NCI-H446 (cell line): ENCODE measurements at places on chromosomes 16 and 17.

GRCh38 chr17:3514873-3515272 lies 39.1 kb downstream of the ASPA start:
- no peak for DNase-seq

DNA sequence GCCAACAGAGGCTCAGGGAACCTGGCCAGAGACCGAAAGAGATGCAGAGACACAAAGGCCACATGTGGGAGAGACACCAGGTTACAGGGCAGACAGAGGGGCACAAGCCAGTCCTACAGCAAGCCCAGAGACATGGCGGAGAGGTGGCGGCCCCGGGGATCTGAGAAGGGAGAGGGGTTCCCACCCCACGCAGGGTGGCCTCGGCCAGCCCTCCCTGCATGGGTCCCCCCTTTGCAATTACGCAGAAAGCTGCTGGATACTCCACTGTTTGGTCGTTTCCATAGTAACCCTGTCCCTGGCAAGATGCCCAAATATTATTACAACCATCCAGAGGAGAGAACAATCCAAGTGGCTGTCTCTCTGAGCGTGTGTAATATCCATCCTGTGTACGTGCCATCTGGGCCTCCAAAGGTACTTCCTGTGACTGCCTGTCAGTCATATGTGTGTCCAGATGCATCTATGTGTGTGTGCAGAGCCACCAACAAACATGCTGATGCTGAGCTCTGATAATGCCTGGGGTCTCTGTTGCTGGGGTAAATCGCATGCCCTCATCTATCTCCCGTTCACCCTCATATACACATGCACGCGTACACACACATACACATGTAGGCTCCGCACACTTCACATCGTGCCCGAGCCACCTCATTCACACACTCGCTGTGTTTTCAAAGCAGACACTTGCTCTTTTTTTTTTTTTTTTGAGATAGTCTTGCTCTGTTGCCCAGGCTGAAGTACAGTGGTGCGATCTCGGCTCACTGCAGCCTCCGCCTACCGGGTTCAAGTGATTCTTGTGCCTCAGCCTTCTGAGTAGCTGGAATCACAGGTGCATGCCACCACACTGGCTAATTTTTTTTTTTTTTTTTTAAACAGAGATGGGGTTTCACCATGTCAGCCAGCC lies 5.5 kb downstream of the PCGF2 start:
- DNase-seq, result peak; percentile 91

- no peak for DNase-seq
Measured at GRCh38 chr17:77542011-77542410, 401.2 kb downstream of the SEC14L1 start.

DNA sequence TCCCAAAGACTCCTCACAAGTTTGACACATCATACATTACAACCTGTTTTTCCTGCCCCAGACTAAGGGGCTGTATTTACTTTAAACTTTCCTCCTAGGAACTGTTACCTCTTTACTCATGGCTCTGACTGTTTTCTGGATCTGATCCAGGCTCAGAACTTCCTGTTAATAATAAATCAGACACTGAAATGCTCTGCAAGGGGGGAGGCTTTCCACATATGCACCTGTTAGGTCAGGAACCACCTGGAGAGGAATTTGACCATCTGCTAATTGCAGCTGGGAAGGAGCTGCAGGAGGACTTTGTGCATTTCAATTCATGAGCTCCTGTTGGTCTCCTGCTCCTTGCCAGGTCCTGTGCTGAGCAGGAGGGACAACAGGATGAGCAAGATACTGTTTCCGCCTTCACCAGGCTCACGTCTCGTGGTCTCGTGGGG lies 476.9 kb upstream of the CDH5 start:
- DNase-seq, result no peak

GRCh38 chr16:65314627-65315008 lies 192.8 kb upstream of the CDH11 start:
- no peak for DNase-seq

GRCh38 chr16:49369651-49370611 lies 3.7 kb upstream of the C16orf78 start:
- no peak for DNase-seq

GRCh38 chr17:67751101-67752074 lies 33.7 kb downstream of the NOL11 start:
- peak; percentile 39 for DNase-seq

- DNase-seq, result no peak
Measured at GRCh38 chr17:50797135-50797810, 30.0 kb upstream of the ANKRD40CL start.

DNA sequence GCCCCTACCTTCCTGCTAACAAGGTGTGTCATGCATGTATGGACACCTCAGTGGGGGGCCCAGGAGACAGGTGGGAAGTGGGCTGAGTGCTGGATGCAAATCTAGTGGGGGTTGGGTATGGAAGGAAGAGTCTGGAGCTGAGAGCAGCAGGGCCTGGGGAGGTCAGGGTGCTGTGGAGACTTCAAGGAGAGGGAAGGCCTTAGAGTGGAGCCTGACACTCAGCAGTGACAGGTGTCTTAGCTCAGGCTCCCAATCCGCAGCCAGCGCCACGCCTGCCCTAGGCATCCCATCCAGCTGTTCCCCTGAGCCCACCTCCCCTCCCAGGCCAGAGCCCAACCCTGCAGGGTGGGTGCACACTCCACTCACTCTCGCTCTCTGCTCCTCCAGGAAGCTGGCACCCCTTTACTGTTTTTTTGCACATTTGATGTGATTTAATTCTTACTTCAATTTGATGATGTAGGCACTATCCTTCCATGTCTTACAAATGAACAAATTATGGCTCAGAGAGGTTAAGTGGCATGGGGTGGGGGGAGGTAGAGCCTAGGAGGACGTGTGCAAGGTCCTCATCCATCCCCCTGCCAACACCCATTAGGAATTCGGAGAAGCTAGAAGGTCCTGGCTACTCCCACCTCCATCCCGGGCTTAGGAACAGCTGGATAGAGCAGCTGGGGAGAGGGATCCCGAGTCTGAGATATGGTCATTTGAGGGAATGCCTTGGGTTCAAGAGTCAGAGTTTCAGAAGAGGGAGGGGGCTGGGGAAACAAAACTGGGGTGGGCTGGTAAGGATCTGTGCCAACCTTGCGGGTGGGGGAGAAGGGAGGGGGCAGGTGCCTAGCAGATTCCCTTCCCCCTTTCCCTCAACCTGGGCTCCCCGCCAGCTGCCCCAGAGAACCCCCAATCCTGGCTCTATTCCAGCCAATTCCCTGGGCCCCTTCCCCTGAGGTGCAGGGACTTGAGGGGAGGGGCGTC lies 2.1 kb downstream of the FAM171A2 start:
- DNase-seq, result peak; percentile 7

DNA sequence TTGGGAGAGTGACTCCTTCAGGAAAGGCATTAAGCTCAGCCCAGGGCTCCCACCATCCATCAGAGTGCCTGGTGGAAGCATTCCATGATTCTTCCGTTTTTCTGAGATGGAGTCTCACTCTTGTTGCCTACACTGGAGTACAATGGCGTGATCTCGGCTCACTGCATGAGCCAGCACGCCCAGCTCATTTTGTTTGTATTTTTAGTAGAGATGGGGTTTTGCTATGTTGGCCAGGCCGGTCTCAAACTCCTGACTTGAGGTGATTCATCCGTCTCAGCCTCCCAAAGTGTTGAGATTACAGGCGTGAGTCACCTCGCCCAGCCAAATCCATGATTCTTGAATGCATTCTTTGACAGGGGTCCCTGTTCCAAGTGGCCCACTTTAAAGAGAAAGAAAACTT lies 23.1 kb downstream of the MIS12 start:
- no peak for DNase-seq

DNA sequence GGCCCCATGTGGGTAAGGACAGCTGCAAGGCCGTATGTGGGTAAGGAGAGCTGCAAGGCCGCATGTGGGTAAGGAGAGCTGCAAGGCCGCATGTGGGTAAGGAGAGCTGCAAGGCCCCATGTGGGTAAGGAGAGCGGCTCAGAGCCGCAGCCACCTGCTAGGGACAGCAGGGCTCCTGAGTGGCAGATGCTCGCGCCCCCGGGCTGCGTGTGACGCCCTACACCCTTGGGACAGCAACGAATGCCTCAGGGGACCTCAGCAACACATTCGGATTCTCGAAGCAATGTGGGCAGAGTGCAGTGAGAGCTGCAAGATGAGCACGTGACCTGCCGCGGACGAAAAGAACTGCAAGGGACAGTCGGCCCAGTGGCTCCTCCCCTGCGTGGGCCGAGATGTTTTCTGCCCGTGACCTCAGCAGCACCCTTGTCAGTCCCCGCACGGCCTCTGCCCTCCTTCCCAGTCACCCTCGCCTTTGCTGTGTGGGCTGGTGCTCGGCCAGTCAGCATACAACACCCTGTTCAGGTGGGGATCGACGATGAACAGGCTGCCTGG lies 9.6 kb upstream of the SLC38A8 start:
- no peak for DNase-seq

DNA sequence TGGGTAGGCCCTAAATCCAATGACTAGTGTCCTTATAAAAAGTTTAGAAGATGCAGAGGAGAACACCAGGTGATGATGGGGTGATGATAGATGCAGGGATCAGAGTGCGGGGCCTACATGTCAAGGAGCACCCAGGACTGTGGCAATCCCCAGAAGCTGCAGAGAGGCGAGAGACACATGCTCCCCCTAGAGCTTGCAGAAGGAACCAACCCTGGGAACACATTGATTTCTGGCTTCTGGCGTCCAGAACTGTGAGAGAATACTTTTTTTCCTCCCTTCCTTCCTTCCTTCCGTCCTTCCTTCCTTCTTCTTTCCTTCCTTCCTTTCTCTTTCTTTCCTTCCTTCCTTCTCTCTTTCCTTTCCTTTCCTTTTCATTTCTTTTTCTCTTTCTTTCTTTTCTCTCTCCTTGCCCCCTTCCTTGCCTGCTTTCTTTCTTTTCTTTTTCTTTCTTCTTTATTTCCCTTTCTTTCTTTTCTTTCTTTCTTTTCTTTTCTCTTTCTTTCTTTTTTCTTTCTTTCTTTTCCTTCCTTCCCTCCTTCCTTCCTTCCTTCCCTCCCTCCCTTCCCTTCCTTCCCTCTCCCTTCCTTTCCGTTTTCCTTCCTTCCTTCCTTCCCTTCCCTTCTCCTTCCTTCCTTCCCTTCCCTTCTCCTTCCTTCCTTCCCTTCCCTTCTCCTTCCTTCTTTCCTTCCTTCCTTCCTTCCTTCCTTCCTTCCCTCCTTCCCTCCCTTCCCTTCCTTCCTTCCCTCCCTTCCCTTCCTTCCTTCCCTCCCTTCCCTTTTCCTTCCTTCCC lies 134.3 kb downstream of the HAPSTR1 start:
- DNase-seq, result no peak

- no peak for DNase-seq
Measured at GRCh38 chr17:2954898-2955445, 108.4 kb downstream of the OR1D5 start.

DNA sequence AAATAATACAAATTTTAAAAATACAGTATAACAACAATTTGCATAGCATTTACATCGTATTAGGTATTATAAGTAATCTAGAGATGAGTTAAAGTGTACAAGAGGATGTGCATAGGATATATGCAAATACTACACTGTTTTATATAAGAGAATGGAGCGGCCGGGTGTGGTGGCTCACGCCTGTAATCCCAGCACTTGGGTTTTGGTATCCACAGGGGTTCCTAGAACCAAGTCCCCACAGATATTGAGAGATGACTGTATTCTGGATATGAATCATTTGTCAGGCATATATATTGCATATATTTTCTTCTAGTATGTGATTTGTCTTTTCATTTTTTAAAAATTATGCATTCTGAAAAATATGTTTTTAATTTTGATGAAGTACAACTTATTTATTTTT lies 77.5 kb upstream of the MSI2 start:
- no peak for DNase-seq

DNA sequence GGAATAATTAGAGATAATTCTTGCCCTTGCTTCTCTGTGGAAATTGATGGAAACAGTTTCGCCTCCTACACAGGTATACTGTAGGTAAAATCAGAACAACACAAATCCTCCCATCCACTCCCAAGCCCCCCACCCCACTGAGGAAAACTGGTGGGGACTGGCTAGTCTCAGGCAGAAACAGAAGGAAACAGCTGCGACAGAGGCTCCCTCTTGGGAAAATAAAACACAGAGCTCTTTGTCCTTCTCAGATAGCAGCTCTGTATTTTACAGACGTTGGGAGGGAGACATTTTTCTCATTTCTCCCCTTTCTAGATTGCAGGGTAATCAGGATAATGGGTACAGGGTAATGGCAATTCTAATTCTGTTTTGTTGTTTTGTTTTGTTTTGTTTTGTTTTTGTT lies 1.1 kb downstream of the SLFN13 start:
- no peak for DNase-seq

- no peak for DNase-seq
Measured at GRCh38 chr17:2449486-2449885, 48.6 kb upstream of the MNT start.

- no peak for DNase-seq
Measured at GRCh38 chr16:68037841-68038597, 14.9 kb downstream of the DUS2 start.

DNA sequence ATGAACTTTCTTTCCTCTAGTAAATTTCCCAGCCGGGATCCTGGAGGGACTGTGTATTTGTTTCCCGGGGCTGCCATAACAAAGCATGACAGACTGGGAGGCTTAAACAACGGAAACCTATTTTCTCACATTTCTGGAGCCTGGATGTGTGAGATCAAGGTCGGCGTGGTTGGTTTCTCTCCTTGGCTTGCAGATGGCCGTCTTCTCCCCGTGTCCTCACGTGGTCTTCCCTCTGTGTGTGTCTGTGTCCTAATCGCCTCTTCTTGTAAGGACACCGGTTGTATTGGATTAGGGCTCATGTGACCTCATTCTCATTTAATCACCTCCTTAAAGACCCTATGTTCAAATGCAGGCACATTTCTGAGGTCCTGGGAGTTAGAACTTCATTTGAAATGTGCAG lies 22.0 kb upstream of the USP10 start:
- no peak for DNase-seq

GRCh38 chr17:78589885-78590284 lies 12.7 kb upstream of the DNAH17 start:
- DNase-seq, result no peak

DNA sequence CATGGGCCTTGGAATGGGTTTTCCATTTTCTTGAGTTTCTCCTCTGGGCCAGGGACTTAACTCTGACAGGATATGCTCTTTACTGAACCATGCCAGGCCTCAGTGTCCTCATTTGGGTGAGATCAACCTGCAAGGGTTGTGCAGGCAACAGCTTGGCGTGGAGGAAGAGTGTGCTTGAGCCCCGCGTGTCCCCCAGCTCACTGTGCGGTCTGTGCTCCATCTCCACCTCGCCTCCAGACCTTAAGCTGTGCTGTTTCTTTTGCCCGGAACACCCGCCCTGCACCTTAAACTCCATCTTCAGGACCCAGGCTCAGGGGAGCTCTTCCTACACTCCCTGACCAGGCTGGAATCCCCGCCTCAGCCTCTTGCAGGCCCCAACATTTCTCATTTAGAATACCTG lies 9.7 kb downstream of the RUSF1 start:
- no peak for DNase-seq

DNA sequence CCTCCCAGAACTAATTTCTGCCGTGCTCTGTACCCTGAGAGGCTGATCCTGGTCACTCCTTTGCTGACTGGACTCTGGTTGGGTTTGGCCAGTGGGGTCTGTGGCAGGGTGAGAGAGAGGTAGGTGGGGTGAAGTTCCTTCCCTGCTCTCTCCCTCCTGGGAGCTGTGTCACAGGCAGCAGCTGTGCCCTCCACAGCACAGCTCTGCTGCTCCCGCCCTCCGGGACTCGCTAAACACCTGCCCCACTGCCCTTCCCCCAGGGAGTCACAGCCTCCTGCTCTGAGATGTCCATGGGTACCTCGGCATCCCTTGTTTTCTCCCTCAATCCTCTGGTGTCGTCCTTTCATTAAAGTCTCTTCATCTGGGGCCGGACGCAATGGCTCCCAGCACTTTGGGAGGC lies 66.4 kb downstream of the SRCIN1 start:
- no peak for DNase-seq

GRCh38 chr17:10186771-10187410 lies 11.5 kb downstream of the GAS7 start:
- no peak for DNase-seq
